ENCODE measurements at places on chromosomes 11 and 22.
A peak's percentile ranks its signal among the peaks of the same experiment; 100 is the strongest.

GRCh38 chr11:88886796-88887195, 179.0 kb downstream of the GRM5 start:
- DNase-seq = peak; percentile 23

- DNase-seq = no peak
Observed at GRCh38 chr11:9752091-9752490, 88.2 kb downstream of the SWAP70 start.

- DNase-seq = no peak
Observed at GRCh38 chr22:45064313-45065278, 54.8 kb upstream of the PHF21B start.

DNA sequence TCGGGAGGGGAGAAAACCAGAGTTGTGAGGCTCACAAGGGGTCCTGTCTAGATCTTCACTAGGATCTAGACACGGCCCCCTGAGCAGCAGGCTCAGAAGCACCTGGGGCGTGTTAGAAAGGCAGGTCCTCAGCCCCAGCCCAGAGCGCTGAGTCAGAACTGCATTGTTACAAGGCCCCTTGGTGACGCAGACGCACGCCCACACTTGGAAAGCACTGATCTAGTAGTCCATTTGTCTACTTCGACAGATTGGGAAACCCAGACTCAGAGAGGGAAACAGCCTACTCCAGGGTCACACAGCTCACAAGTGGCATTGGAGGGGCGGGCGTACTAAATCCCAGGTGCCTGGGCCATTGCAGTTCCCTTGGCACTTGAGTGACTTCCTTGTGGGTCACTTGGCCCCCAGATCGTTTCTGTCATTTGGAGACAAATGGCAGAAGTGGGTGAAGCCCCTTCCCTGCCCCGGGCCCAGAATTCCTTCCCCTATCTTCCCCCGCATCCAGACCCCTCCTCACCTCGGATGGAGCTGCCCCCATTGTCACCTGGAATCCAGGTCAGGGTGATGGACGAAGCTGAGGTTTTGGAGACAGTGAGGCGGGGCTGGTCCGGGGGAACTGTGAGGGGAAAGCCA, 110.8 kb downstream of the CEP164 start:
- no peak for DNase-seq

- DNase-seq = no peak
Observed at GRCh38 chr11:17352950-17353820, 1.6 kb downstream of the NCR3LG1 start.

- DNase-seq = no peak
Observed at GRCh38 chr11:60594998-60595642, 79.9 kb downstream of the MS4A13 start.

GRCh38 chr22:42291287-42291686, 20.8 kb upstream of the TCF20 start:
- DNase-seq = no peak

- DNase-seq = peak; percentile 57
Observed at GRCh38 chr22:27032091-27032761, 374.8 kb downstream of the MIAT start.

- DNase-seq = no peak
Observed at GRCh38 chr11:60923800-60924109, 505 bp upstream of the TMEM132A start.

GRCh38 chr11:123051634-123052033, 10.3 kb downstream of the HSPA8 start:
- DNase-seq = no peak

GRCh38 chr11:60818057-60818456, 23.9 kb upstream of the CCDC86 start:
- DNase-seq = no peak

DNA sequence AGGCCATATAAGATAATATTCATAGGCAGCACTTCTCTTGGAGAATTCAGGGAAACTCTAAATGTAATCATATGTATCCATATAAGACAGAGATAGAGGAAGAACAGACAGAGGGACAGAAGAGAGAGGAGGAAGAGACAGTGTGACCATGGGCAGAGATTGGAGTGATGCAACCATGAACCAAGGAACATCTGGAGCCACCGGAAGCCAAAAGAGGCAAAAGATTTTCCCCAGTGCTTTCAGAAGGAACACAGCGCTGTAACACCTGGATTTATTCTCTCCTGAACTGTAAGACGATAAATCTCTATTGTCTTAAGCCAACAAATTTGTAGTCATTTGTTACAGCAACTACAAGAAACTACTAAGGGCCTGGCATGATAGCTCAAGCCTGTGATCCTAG, 57.7 kb downstream of the GAB2 start:
- DNase-seq = no peak

- DNase-seq = no peak
Observed at GRCh38 chr11:2348986-2349385, 28.1 kb upstream of the CD81 start.

GRCh38 chr22:18005201-18005926, 19.0 kb downstream of the MICAL3 start:
- DNase-seq = no peak

- DNase-seq = no peak
Observed at GRCh38 chr11:65546217-65546958, 11.8 kb downstream of the LTBP3 start.

DNA sequence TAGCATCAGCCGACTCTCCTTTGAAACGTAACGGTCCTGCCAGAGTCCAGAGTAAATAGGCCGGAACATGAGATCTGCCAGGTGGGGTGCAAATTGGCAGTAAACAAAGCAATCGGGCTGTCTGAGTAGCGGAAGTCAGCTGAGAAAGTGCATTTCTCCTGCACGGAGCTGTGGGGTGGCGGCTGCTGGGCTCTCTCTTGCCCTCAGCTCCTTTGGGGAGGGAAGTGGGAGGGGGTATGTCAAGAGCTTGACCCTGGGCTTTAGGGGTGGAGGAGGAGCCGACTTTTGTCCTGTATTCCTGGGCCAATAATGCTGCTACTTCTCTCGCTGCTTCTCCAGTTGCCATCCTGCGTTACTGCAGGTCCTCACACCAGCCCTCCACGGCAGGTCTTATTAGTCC, 11.6 kb downstream of the GRIK4 start:
- no peak for DNase-seq

DNA sequence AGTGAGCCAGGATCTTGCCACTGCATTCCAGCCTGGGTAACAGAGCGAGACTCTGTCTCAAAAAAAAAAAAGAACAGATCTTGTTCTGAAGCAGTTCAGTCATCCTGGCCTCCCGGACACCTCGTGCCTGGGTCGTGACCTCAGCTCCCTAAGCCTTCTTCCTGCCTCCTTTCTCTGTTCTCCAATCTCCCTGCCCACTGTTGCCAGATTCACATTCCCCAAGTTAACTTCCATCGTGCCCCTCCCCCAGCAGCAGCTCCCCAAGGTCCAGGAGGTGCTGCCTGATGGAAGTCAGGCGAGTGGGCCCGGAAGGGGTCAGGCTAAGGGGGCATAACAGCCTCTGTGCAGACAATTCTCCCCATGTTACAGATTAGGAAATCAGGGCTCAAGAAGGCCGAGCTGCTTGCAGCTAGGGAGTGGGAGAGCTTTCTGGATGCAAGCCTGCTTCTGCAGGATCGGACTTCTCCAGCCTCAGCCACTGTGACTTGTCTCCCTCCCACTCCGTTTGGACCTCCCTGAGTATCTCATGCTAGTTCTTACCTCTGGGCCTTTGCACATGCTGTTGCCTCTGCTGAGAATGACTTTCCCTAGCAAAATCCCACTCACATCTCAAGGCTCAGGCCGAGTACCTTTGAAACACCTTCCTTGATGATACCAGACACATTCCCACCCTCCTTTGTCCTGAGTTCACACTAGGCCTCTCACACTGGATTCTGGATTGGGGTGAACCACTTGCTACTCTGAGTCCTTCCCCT, 14.3 kb upstream of the TMEM184B start:
- no peak for DNase-seq

- DNase-seq = no peak
Observed at GRCh38 chr11:65051398-65051858, 6.9 kb downstream of the NAALADL1 start.

DNA sequence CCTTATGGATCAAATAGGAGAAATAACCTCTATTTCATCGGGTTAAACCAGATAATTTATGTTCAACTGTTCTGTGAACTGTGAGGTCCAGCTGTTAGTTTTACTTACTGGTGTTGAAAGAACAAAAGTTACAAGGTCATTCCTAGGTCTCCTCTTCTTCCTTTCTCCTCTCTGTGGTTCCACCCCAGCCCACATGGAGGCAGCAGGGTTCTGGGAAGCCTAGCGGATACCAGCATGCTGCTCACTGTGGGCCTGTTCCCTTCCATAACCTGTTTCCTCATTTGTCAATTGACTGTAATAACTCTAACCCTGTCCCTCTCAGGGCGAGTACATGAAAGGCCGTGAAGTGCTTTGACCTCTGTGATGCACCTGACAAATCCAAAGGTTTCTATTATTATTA, 27.8 kb downstream of the RELT start:
- DNase-seq = no peak

DNA sequence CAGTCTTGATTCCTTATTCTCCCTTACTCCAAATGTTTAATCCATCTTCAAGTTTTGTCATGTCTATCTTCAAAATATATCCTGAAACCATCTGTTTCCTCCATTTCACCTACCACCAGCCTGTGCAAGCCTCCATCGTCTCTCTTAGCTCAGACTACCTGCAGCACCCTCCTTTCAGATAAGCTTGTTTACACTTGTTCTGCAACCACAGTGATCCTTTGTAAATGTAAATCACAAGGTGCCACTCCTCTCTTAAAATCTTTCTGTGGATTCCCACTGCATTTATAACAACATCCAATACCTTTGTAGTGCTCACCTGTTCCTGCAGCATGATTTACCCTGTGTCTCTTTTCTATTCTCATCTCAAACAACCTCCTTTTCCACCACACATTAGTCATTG, 31.8 kb upstream of the GPR83 start:
- no peak for DNase-seq

GRCh38 chr11:28728666-28729065, 620.5 kb downstream of the METTL15 start:
- DNase-seq = no peak

DNA sequence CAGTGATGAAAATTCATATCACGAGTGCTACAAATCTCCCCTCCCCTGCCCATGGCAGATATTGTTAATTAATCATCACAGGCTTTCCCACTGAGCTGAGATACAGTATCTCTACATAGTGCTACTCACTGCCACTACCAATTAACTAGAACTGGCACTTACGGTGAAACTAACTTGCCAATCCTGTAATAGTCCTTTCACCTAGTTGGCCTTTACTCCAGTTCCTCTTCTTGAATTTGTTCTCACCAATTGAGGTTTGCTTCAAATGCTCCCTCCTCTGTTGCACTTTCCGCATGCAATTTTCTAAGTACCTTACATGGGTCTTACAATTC, 11.9 kb upstream of the PRRG4 start:
- DNase-seq = no peak

- no peak for DNase-seq
Observed at GRCh38 chr11:18754308-18754707, 28.3 kb upstream of the IGSF22 start.

- no peak for DNase-seq
Observed at GRCh38 chr11:100756559-100756958, 69.5 kb downstream of the ARHGAP42 start.

- DNase-seq = no peak
Observed at GRCh38 chr11:2166091-2166851, 5.3 kb upstream of the INS start.

DNA sequence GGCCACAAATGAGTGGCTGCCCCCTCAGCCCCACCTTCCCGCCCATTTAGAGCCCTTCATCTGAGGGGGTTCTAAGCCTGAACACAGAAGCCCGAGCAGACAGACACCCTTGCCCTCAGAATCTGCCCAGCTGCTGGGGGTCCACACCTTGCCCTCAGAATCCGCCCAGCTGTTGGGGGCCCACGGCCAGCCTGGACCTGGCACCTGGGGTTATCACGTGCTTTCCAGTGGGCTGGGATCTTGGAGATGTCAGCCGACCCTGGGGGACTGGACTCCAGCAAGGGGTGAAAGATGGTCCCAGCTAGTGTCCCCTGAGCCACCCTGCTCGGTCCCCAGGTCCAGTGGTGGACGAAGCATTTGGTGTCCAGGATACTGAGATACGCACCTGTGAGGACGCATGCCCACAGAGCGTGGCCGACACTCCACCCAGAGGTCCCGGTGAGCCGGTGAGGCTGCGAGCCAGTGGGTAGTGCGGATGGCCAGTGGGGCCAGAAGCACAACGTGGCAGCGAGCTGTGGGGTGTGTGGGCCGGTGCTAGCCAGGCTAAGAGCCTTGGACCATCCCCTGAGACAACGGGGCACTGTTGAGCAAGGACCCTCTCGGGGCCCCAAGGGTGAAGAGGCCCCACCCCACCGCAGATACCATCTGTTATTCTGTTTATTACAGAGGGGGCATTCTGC, 3.1 kb upstream of the CTSD start:
- no peak for DNase-seq

- DNase-seq = peak; percentile 61
Observed at GRCh38 chr11:133834682-133835592, 10.4 kb downstream of the SPATA19 start.

DNA sequence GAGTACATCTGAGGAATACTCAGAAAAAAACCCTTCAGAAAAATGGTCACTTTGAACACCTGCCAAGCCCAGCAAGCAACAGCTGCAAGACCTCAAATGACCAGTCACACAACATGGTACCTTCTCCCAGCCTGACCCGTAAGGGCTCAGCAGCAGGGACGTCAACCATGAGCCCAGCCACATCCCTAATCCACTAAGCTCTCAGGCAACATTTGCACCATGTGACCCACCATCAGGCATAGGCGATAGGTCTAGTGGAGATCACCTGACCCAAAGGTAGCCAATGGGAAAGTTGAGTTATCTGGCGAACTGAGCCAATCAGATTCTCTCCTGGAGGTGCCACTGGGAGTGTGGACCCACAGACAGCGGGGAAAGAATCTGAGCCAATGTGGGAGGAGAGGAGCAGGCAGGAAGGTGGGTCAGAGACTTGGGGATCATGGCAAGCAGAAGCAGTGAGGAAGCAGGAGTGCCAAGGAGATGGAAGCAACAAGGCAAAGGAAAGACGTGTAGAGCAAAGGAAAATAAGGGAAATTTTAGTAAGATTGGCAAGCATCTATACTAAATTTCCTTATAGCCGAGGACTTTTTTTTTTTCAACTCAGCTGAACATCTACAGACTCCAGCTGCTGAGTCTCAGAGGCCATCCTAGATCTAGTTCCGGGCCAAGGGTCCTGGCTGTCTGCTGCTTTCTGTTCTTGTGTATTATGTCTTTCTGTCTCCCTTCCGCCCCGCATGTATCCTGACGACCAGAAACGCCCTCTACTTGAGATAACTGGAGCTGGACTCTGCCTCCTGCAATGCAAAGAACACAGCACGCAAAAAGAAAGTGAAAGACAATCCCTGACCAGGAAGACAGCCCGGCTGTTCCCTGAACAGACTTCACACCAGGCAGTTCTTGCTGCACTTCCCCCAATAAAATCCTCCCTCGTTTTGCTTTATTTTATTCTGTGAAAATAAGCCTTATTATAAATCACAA, 11.0 kb upstream of the PLAAT2 start:
- no peak for DNase-seq

DNA sequence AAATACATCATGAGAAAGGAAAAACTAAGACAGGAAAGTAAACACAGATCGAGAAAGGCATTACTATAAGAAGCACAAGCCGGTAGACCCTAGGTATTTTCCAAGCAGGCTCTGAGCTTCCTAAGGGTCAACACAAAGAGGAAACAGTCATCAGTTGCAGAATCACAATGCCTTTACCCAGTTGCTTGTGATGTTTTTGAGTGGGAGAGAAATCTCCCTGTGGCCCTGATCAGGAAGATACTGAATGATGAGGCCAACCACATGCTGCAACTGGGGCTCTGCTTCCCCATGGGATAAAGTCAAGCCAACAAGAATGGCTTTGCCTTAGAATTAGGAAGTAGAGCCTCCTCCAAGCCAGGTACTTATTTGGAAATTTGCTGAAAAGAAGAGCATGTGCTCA, 132.6 kb downstream of the MICAL2 start:
- DNase-seq = no peak

- no peak for DNase-seq
Observed at GRCh38 chr11:117045956-117046355, 52.3 kb downstream of the SIK3 start.
